ENCODE measurements at places on chromosomes 4 and X.
A peak's percentile ranks its signal among the peaks of the same experiment; 100 is the strongest.

DNA sequence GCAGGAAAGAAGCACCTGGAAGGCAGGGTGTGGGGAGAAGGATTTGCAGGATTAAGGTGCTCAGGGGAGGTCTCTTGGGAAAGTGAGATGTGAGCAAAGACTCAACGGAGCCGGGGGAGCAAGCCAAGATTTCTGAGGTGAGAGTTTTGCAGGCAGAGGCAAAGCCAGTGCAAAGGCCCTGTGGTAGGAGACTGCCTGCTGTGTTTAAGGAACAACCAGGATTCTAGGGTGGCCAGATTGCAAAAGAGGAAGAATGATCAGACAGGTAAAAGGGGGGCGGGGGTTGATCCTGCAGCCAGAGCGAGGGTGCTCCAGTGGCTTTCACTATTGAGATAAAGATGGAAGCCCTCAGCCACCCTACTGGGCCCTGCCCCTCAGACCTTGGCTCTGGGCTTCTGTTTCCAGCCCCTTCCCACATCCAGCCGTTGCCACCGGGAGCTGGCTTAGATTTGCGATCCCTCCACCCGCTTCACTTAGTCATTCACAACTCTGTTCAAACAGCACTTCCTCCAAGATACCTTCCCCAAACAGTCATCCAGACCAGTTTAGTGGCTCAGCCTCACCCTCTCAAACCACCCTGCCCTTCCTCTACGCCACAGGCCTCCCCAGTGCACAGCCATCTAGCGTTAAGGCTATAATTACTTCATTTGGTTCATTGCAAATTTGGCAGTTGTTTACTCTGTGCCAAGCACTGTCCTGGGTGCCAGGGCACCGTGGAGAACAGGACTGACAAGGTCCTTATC is 23.3 kb upstream of the BCOR start:
- DNase-seq = no peak

GRCh38 chrX:72569786-72570185 is 2.9 kb downstream of the HDAC8 start:
- no peak for DNase-seq

DNA sequence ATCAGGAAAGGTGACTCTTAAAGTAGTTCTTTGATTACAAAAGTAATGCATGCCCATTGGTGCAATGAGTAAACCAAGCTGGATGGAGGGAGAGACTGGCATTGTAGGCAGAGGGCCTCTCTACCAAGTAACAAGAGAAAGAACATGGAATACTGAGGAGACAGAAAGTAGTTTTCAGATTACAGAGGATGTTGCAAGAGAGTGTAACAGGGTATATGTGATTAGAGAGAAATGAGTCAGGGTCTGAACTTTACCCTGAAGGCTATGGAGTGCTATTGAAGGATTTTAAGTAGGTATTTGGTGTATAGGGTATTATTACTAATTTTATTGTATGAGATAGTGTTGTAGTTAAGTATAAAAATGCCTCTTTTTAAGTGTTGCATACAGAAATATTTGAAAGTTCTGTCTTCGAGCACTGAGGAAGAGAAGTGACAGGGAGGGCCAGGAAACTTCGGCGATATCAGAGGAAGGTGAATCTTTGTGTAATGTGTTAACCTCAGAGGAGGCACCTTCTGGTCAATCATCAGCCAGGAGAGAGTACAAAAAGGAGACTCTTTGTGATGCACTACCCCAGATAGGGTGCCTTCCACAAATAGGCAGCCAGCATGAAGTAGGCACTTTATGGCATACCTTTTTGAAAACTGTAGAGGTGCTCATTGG is 8.2 kb downstream of the NKAP start:
- DNase-seq = no peak

- no peak for DNase-seq
Observed at GRCh38 chrX:44775726-44776125, 68.1 kb upstream of the DUSP21 start.

GRCh38 chr4:19522966-19523365 is 728.7 kb upstream of the SLIT2 start:
- no peak for DNase-seq

DNA sequence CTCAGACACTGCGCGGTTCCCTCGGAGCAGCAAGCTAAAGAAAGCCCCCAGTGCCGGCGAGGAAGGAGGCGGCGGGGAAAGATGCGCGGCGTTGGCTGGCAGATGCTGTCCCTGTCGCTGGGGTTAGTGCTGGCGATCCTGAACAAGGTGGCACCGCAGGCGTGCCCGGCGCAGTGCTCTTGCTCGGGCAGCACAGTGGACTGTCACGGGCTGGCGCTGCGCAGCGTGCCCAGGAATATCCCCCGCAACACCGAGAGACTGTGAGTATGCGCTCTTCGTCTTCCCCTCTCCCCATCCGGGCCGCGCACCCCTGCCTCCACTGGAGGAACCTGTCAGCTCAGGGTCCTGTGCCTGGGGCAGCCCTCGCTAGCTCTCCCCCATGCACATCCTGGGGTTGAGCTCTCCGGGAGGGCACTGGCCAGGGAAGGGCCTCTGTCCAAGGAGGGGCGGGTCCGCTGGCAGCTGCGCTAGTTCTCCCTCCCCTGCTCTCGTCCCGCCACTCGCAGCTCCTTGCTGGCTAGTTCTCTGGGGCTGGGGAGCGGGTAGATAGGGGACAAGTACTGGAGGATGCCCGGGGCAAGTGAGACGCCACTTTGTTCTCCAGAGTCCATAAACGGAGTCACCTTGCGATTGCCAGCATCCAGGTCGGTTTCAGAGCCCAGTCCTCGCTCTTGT is 2.2 kb downstream of the SLIT2 start:
- peak; percentile 52 for DNase-seq

DNA sequence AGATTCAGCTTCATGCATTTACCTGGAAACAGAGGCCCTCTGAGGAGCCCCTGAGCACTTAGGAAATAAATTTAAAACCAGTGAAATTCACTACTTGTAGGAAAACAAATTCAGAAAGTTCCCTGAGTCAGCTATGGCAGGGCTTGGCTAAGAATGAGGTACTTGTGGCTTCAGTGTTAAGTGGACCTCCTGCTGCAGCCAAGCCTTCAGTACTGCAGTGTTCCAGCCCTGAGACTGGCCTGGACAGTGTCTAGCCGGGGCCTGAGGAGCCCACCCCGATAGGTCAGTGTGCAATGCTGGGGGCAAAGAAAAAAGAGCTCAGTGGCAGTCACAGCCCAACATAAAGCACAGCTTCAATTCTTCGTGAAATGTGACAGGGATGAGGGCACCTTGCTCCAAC is 41.9 kb downstream of the F11 start:
- DNase-seq = no peak

- peak; percentile 85 for DNase-seq
Observed at GRCh38 chrX:107673933-107674479, 45.7 kb downstream of the PRPS1 start.

GRCh38 chrX:20641954-20642353 is 375.2 kb upstream of the RPS6KA3 start:
- no peak for DNase-seq

- no peak for DNase-seq
Observed at GRCh38 chr4:176953021-176953420, 160.3 kb upstream of the VEGFC start.

DNA sequence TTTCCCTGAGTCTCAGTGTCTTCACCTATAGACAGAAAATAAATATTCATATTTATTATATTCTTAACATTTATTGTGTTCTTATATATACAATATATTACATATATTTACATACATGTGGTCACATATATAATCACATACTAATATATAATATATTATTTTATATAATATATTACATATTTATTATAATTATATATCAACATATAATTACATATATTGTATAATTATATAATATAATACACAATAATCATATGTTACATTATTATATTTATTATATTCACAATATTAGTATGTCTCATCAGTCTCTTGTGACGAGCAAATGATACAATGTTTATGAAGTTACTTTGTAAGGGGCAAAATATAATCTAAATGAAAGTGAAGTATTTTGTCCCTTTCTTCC is 87.7 kb downstream of the KDR start:
- no peak for DNase-seq

DNA sequence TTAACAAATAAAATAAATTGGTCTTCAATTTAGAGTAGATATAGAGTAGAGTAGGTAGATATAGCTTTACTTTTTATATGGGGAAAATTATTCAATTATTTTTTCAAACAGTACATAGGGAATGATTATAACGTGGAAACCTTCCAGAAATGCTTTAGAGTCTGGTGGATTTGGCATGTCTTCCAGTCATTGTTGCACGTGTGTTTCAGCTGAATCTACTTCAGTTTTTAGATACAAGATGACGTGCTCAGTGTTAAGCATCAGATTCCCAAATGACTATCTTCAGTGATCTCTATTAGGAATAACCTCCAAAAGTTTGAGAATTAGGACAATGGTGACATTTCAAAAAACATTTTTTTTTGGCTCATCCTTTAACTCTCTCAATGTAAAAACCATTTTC is 616.9 kb downstream of the ANKRD50 start:
- no peak for DNase-seq

Data from left ventricle myocardium superior (tissue), 1 donor.